Kidney tubule cell (primary cell): ENCODE measurements at places on chromosomes 1 and 21.

DNA sequence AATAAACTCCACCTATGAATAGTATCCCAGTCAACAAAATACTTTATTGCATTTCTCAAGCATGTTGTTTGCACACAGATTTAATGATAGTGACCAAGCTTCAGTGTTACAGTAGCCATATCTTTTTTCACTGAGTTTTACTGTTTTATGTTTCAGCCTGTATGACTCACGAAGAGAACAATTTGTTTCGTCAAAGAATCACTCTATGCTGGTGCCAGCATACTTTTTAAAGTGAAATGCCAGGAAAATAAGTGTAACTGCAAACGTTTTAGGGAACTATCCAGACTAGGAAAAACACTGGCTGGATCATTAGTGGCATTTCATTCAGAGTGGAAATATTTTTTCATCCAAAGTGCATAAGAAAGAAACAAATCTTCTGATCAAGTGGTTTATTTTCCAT is 210.8 kb downstream of the COL11A1 start:
- DNase-seq: peak; percentile 5

- peak; percentile 64 for DNase-seq
Measured at GRCh38 chr1:32337855-32338636, 2.0 kb upstream of the MARCKSL1 start.

- peak; percentile 53 for DNase-seq
Measured at GRCh38 chr21:46191257-46191685, 7.0 kb upstream of the SPATC1L start.

GRCh38 chr1:34753163-34753562 is 1.7 kb upstream of the GJB5 start:
- DNase-seq: peak; percentile 52

DNA sequence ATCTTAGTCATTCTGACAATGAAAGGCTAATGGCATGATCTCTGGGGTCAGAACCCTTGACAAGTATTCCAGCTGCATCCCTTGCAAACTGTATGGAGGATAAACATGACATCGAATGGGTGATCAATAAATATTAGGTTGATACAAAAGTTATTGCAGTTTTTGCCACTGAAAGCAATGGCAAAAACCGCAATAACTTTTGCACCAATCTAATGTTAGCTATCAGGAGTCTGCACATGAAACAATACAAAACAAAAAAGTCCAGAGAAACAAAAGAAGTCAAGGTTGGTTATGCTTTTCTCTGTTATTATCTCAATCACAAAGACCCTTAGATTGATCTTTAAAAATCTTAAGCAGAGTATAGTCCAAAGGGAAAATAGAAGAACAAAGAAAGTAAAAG is 292.7 kb downstream of the DUSP10 start:
- no peak for DNase-seq

DNA sequence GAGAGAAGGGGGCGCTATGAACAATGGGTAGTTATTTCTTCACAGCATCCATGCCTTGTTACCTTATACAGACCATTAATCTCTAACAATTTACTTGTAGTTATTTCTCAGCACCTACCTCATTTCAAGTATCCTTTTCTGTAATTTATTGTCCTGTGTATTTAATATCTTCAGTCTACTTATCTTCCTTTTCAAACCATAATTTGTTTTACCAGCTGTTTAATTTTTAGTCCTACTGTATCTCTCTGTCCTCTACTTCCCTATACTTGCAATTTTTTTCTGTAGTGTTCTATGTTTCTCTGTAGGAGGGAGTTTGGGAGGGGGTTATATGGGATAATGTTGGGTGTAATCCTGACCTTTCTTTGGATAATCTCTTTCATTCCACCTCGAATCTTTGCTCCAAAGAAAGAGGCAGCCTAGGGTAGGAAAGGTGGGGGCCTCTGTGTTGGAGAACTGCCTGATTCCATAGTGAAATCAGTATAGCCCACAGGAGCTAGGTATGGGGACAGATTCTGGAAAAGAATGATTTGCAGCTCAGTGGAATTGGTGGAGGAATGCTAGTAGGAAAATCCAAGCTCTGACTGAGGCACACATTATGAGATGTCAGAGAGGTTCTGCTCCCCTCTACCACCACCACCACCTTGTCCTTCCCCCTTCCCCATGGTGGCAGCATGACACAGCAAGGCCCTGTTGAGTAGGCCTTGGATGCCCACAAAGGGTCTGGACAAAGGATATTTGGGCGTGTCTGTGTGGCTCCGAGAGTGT is 642 bp downstream of the MLLT11 start:
- DNase-seq: no peak

GRCh38 chr1:241677201-241677600 is 25.1 kb downstream of the WDR64 start:
- no peak for DNase-seq

DNA sequence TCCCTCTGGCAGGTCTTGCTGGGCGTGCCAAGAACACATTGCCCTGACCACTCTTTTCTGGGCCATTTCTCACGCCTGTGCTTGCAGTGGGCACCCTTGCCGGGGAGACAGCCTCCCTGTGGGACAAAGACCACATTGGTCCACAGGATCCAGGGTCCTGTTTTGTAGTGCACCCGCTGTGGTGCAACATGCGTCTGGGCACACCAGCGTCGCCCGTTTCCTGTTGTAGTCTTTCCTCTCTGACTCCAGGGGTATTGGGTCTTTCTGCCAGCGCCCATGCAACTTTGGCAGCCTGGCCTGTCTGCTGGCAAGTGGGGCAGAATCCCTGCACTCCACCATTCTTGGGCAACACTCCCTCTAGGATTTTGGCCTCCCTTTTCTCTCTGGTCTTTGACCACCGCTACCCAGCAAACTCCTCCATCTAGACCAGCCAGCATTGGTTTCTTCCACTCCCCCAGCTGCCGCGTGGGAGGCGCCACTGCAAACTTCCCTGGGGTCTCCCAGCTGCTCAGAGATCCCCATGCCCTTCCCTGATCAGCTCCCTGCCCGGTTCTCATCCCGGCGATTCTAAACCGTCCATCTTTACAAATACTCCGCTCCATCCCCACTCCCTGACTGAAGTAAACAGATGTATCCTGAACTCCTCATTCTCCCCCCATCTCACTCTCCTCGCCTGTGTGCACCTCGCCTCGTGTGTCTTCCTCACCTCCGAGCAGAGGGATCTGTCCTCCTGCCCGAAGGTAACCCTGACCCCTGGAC is 1.2 kb upstream of the TPRG1L start:
- DNase-seq: peak; percentile 7

- DNase-seq: no peak
Measured at GRCh38 chr1:22182715-22183114, 39.8 kb upstream of the WNT4 start.

- no peak for DNase-seq
Measured at GRCh38 chr1:66758241-66758755, 6.0 kb downstream of the DYNLT5 start.

DNA sequence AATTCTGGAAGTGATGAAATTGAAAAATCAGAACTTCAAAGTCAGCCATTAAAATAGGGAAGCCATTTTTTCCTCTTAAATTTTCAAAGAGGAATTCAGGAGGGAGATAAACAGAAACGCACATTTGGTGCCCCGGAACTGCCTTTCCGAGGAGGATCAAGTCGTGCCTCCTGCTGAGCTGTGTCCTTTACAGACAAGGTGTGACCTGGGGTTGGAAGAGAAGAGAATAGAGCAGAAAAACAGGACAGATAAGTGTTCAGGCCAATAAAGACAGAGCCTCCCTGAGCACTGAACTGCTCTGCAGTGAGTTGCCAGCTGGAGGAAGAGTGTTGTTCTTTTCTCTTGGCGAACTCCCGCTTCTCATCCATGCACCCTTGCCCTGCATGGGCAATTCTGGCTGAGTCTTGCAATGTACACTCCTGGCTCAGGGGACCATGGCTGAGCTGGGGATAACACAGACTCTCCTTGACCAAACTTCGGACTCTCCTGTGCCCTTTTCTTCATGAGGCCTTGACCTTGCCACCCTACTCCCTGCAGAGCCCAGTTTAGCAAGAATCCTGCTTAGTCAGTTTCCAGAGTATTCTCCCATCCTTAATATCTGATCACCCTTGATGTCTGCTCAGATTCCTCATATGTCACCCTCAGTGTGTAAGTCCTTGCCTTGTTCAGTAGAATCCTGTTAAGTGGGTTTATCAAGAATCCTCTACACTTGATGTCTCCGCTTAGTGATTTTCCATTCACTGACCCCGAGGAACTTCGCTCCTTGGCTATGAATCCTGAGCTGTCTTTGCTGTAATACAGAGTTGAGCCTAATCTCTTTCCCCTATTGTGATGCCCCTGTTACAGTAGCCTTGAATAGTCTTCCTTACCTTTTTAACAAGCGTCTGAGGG is 1.3 kb upstream of the MTARC1 start:
- no peak for DNase-seq

GRCh38 chr1:198440842-198441241 is 99.6 kb downstream of the ATP6V1G3 start:
- no peak for DNase-seq

GRCh38 chr1:92346866-92347640 is 48.2 kb downstream of the RPAP2 start:
- no peak for DNase-seq

DNA sequence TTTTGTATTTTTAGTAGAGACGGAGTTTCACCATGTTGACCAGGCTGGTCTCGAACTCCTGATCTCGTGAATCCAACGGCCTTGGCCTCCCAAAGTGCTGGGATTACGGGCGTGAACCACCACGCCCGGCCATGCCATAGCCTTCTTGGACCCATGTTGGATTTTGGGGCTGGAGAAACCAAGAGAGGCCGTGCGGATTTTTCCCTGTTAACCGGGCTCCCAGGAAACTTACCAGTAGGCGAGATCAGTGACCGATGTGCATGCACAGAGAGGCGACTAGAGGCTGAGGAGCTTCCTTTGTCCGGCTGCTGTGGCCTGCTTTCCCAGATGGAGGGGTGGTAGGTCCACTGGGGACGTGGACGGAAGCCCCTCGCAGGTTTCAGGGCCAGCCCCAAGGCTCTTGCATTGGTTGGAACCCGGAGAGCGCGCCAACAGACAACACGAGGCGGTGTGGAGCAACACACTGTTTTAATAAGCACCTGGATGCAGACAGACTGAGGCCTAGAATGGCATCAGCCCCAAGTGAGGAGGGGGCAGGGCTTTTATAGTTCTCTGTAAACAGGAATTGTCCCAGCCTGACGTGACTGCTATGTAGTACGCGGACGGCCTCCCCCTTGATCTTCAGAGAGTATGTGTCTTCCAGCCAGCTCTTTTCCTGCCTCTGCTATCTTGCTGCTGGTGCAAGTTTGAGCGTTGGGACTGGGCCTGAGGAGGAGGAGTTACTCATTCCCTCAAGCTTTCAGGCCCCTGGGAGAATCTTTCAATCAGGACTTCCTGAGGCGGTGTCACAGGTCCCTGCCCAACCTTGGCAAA is at the start of gene ERVH48-1:
Gene ERVH48-1 (minus strand): TSS at position 517 of the 813 bp plus-strand sequence. CDS start 6,624 bp downstream, outside the sequence.
- DNase-seq: no peak

DNA sequence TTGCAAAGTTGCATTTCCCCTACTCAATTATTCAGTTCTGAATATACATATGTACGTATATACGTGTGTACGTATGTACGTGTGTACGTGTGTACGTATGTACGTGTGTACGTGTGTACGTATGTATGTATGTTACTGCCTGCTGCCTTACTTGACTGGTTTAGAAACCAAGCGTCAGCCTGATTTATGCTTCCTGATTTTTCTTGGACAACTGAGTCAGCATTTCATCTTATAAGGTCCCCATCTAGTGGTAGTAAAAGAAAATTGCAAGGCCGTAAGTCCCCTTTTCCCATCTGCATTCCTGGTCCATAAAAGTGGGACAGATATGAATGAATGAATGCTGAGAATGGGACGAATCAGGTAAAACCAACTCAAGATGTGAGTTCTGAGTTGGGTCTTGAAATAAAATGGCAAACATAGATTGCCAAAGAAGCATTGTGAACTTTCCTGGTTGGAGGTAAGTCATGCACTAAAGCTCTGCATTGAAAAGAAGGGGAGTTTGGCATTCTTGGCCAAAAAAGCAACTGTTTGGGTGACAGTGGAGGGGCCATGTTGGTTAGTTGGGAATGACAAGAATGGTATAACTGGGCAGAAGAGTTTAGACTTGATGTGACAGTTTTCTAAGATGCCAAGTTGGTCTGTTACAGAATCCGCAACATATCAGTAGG is 76.4 kb upstream of the DNAH14 start:
- peak; percentile 60 for DNase-seq

- no peak for DNase-seq
Measured at GRCh38 chr1:159204161-159205141, at the start of gene ACKR1. Gene ACKR1 (plus strand): TSS chr1:159204875. CDS start chr1:159204960, 85 bp downstream.

DNA sequence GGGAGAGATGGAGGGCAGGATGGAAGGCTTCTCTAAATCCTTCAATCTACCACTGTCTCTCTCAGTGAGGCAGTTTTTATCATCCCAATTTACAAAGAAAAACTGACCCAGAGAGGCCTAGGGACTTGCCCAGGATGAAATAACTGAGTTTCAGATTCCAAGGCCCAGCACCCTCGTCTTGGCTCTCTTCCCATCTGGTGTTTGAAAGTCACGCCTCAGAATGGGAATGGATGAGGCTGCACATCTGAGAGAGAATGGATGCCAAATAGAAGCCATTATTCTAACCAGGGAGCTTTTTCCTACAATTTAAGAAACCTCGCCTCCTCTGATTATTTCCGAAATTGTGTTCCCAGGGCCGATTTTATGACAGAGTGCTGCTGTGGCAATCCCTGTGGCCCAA is 10.6 kb upstream of the KCNN3 start:
- DNase-seq: no peak

GRCh38 chr1:5770981-5771765 is 221.1 kb downstream of the NPHP4 start:
- DNase-seq: no peak

DNA sequence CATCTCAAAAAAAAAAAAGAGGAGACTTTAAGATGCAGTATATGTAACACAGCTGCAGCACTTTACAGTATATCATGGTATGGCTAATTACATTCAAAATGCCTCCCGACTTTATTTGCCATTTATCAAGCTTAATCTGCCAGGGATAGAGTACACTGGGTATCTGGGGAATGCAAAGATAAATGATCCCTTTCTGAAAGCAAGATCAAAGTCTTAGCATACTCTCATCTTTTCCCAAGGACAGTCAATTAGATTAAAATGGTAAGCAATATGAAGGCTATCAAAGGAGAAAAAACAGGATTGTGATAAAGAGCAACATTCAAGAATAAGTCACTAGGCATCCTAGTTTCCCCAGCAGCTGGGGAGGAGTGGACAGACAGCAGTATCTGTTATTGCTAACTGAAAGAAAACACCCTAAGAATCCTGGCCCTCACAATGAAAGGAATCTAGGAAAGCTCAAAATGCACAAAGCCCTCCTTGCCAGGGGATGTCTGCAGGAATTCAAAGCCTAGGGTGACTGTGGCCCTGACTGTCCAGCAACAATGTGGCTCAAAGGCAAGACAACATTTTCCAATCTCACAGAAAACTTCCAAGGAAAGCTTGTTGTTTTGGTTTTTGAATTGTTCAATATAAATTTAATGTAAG is 56.7 kb upstream of the RAP1GAP start:
- no peak for DNase-seq

DNA sequence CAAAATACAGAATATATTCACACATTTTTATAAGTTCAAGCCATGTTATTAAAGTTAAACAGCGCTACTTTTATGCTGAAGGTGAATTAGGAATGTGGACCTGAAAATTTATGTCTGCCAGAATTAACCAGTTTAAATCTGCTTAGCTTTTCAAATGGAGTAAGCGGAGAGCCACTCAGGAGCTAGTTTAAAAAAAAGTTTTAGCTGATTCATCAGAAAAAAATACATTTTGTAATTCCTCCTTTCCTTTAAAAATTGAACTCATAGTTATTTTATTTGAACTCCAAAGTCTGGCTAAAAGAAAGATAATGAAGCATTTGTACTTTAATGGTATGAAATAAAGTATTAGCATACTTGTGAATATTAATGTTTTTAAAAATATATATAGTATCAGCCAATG is 21.2 kb downstream of the C21orf91 start:
- no peak for DNase-seq
